K562 (cell line): ENCODE measurements at places on chromosomes 5 and 9. TPM values are rescaled to one million over a fixed set of nuclear protein-coding genes. Genes with fewer than 3 reads are reported as not detected.

PCDHB15 gene
- 0.07 and 0.08 TPM in 2 replicates for polyA plus RNA-seq

HTR4 gene
- polyA plus RNA-seq, result 0.09 TPM in 1 of 2 replicates, not detected in the other

PCDHGC5 gene
- polyA plus RNA-seq, result not detected in 2 replicates

AIF1L gene
- 1.6 TPM in 2 replicates for polyA plus RNA-seq

HEMGN gene
- 124 and 137 TPM in 2 replicates for polyA plus RNA-seq

NR5A1 gene
- not detected in 2 replicates for polyA plus RNA-seq

IRX2 gene
- not detected in 2 replicates for polyA plus RNA-seq

DYNC2I2 gene
- 165 and 184 TPM in 2 replicates for polyA plus RNA-seq

CCNJL gene
- polyA plus RNA-seq, result not detected in 2 replicates

OBP2B gene
- not detected in 2 replicates for polyA plus RNA-seq

DRD1 gene
- polyA plus RNA-seq, result not detected in 2 replicates

SPINK5 gene
- polyA plus RNA-seq, result 0.11 and 0.26 TPM in 2 replicates

PARP8 gene
- not detected in 2 replicates for polyA plus RNA-seq

CDH10 gene
- not detected in 2 replicates for polyA plus RNA-seq

GRK6 gene
- polyA plus RNA-seq, result 69.0 and 80.4 TPM in 2 replicates

TMC1 gene
- not detected in 2 replicates for polyA plus RNA-seq

ROR2 gene
- 12.5 and 17.2 TPM in 2 replicates for polyA plus RNA-seq

ZDHHC11 gene
- 0.97 and 1.4 TPM in 2 replicates for polyA plus RNA-seq

TXN gene
- 514 and 530 TPM in 2 replicates for polyA plus RNA-seq

GBGT1 gene
- polyA plus RNA-seq, result 16.1 and 20.6 TPM in 2 replicates

OR13J1 gene
- polyA plus RNA-seq, result not detected in 2 replicates

DELE1 gene
- polyA plus RNA-seq, result 66.3 and 74.4 TPM in 2 replicates

CHSY3 gene
- not detected in 2 replicates for polyA plus RNA-seq

SEMA5A gene
- polyA plus RNA-seq, result not detected in 2 replicates

PCDHGA1 gene
- polyA plus RNA-seq, result 0.05 and 0.24 TPM in 2 replicates

FUT7 gene
- not detected in 2 replicates for polyA plus RNA-seq

FABP6 gene
- 0.33 and 0.78 TPM in 2 replicates for polyA plus RNA-seq

FOXB2 gene
- polyA plus RNA-seq, result not detected in 2 replicates

TUSC1 gene
- not detected in 2 replicates for polyA plus RNA-seq

PHF24 gene
- 0.01 TPM in 1 of 2 replicates, not detected in the other for polyA plus RNA-seq

MEGF10 gene
- not detected in 2 replicates for polyA plus RNA-seq

SLC34A1 gene
- polyA plus RNA-seq, result not detected in 2 replicates

ANKRD18A gene
- polyA plus RNA-seq, result not detected in 2 replicates

C9orf43 gene
- 0.45 and 1.1 TPM in 2 replicates for polyA plus RNA-seq

OCLN gene
- polyA plus RNA-seq, result 0.19 and 0.22 TPM in 2 replicates

FAM221B gene
- not detected in 2 replicates for polyA plus RNA-seq

G3BP1 gene
- 69.7 and 79.8 TPM in 2 replicates for polyA plus RNA-seq

ELAVL2 gene
- polyA plus RNA-seq, result not detected in 2 replicates

NUTM2F gene
- polyA plus RNA-seq, result 0.04 TPM in 1 of 2 replicates, not detected in the other

CD274 gene
- polyA plus RNA-seq, result 0.34 TPM in 1 of 2 replicates, not detected in the other

ZNF883 gene
- polyA plus RNA-seq, result 2.8 and 3.1 TPM in 2 replicates

CENPH gene
- polyA plus RNA-seq, result 103 and 124 TPM in 2 replicates

C9orf152 gene
- not detected in 2 replicates for polyA plus RNA-seq

ELP1 gene
- polyA plus RNA-seq, result 30.9 and 46.6 TPM in 2 replicates

FOXD4L5 gene
- not detected in 2 replicates for polyA plus RNA-seq

ANKDD1B gene
- polyA plus RNA-seq, result 0.13 TPM in 1 of 2 replicates, not detected in the other

RORB gene
- not detected in 2 replicates for polyA plus RNA-seq

QRFP gene
- polyA plus RNA-seq, result not detected in 2 replicates

TRPM3 gene
- not detected in 2 replicates for polyA plus RNA-seq

LRRC26 gene
- polyA plus RNA-seq, result not detected in 2 replicates

PCDHA11 gene
- polyA plus RNA-seq, result not detected in 2 replicates

PDGFRB gene
- 0.01 and 0.07 TPM in 2 replicates for polyA plus RNA-seq

POU5F2 gene
- polyA plus RNA-seq, result 0.01 and 0.04 TPM in 2 replicates

EGR1 gene
- 54.7 and 102 TPM in 2 replicates for polyA plus RNA-seq

SETX gene
- 16.4 and 18.6 TPM in 2 replicates for polyA plus RNA-seq

CNTNAP3 gene
- 0.04 and 0.09 TPM in 2 replicates for polyA plus RNA-seq

PCDHGA8 gene
- polyA plus RNA-seq, result 0.07 and 0.13 TPM in 2 replicates

RXFP3 gene
- polyA plus RNA-seq, result not detected in 2 replicates
